Colonic mucosa (tissue), 4 donors: ENCODE measurements at places on chromosomes 3 and 15. TPM values are rescaled to one million over a fixed set of nuclear protein-coding genes. Genes with fewer than 3 reads are reported as not detected.
A peak's percentile ranks its signal among the peaks of the same experiment; 100 is the strongest.

GRCh38 chr3:190169877-190170276 is 49.2 kb upstream of the P3H2 start:
- H3K36me3 ChIP-seq = no peaks in the 10 kb centered on the region
- H3K4me1 ChIP-seq = no peaks in the 10 kb centered on the region
- no peaks in the 10 kb centered on the region for H3K27me3 ChIP-seq
- no peak for DNase-seq

- H3K27ac ChIP-seq = no peak overlapping the region
- H3K36me3 ChIP-seq = no peaks in the 10 kb centered on the region
- no peak overlapping the region for H3K4me3 ChIP-seq
- no peaks in the 10 kb centered on the region for H3K27me3 ChIP-seq
- H3K4me1 ChIP-seq = no peaks in the 10 kb centered on the region
These were observed 306.2 kb upstream of the DPPA4 start for GRCh38 chr3:109643590-109643989.

- H3K36me3 ChIP-seq = no peaks in the 10 kb centered on the region
- peak; percentile 57 for DNase-seq
- no peaks in the 10 kb centered on the region for H3K4me1 ChIP-seq
- peak within 1 kb of the TSS; percentile 29 for H3K4me3 ChIP-seq
- peak within 1 kb of the TSS; percentile 39 for H3K27ac ChIP-seq
- H3K27me3 ChIP-seq = no peaks in the 10 kb centered on the region
These were observed at the start of gene RARB for GRCh38 chr3:25427942-25428788. RARB (plus strand) TSS chr3:25428263; CDS start chr3:25428732, 469 bp downstream.

GRCh38 chr3:48464713-48465221 is 18.2 kb downstream of the ATRIP start:
- no peak for DNase-seq
- no peak overlapping the region for H3K4me3 ChIP-seq
- H3K27ac ChIP-seq = peak overlapping the region; percentile 94
- no peaks in the 10 kb centered on the region for H3K27me3 ChIP-seq

- H3K27me3 ChIP-seq = no peaks in the 10 kb centered on the region
- H3K4me3 ChIP-seq = no peak overlapping the region
- DNase-seq = no peak
- no peak overlapping the region for H3K27ac ChIP-seq
- H3K4me1 ChIP-seq = no peaks in the 10 kb centered on the region
These were observed 31.3 kb downstream of the SNRK start for GRCh38 chr3:43317461-43318316.

- H3K27me3 ChIP-seq = no peaks in the 10 kb centered on the region
- no peaks in the 10 kb centered on the region for H3K4me1 ChIP-seq
- DNase-seq = no peak
- no peaks in the 10 kb centered on the region for H3K36me3 ChIP-seq
- no peak overlapping the region for H3K27ac ChIP-seq
- no peak overlapping the region for H3K4me3 ChIP-seq
These were observed 44.4 kb upstream of the OTOL1 start for GRCh38 chr3:161452179-161452578.

GRCh38 chr3:36991923-36992805 is 767 bp downstream of the EPM2AIP1 start:
- no peaks in the 10 kb centered on the region for H3K27me3 ChIP-seq
- H3K4me3 ChIP-seq = peak overlapping the region; percentile 53
- H3K27ac ChIP-seq = peak overlapping the region; percentile 97
- no peak for DNase-seq
- H3K4me1 ChIP-seq = no peaks in the 10 kb centered on the region
- no peaks in the 10 kb centered on the region for H3K36me3 ChIP-seq

DNA sequence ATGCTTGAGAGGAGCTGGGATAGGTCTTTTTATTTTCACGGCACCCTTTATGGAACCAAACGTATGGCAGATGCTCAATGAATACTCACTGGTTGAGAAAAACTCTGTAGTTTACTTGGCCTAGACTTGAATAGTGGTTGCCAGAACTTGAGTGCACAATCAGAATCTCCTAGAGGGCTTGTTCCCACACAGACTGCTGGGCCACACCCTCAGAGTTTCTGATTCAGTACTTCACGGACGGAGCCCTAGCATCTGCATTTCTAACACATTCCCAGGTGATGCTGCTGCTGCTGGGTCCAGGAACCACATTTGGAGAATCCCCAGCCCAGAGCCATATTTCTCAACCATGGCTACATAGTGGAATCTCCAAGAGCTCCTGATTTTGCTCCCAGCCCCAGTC is 24.6 kb downstream of the CA12 start:
- H3K27ac ChIP-seq = peak overlapping the region; percentile 91
- peaks cover 5% of the 10 kb centered on the region for H3K4me1 ChIP-seq
- no peaks in the 10 kb centered on the region for H3K36me3 ChIP-seq

- no peaks in the 10 kb centered on the region for H3K4me1 ChIP-seq
- H3K27me3 ChIP-seq = no peaks in the 10 kb centered on the region
- no peak overlapping the region for H3K27ac ChIP-seq
- H3K4me3 ChIP-seq = no peak overlapping the region
- DNase-seq = no peak
These were observed 67.7 kb upstream of the CSPG5 start for GRCh38 chr3:47646362-47646761.

GRCh38 chr15:86183596-86184491 is 104.2 kb downstream of the AGBL1 start:
- H3K27me3 ChIP-seq = no peaks in the 10 kb centered on the region
- DNase-seq = no peak
- H3K36me3 ChIP-seq = no peaks in the 10 kb centered on the region
- no peak overlapping the region for H3K4me3 ChIP-seq

GRCh38 chr3:40585381-40586016 is 60.7 kb downstream of the ZNF621 start:
- H3K36me3 ChIP-seq = no peaks in the 10 kb centered on the region
- no peaks in the 10 kb centered on the region for H3K4me1 ChIP-seq
- DNase-seq = no peak
- no peak overlapping the region for H3K27ac ChIP-seq
- H3K27me3 ChIP-seq = no peaks in the 10 kb centered on the region

DNA sequence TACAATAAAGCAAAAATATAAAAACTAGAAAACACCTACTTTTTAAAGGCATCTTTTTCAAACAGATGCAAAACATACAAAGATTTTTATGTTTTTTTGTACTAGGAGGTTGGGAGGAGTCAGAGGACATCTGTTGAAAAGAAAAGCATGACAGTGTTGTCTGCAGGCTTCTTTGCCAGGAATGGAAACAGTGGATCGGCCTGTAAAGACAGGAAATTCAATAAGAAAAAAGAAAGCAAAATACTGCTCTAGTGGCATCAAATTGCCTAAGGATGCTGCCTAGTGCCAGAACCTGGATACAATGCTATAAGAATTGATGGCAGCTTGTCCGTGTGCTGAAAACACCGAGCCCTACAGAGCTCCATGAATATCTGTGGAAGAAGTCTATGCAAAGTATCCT is 69.9 kb downstream of the TBC1D5 start:
- no peaks in the 10 kb centered on the region for H3K27me3 ChIP-seq
- H3K27ac ChIP-seq = no peak overlapping the region
- H3K4me1 ChIP-seq = no peaks in the 10 kb centered on the region

- peaks cover 8% of the 10 kb centered on the region for H3K4me1 ChIP-seq
- H3K27ac ChIP-seq = peak overlapping the region; percentile 81
- no peaks in the 10 kb centered on the region for H3K36me3 ChIP-seq
- no peaks in the 10 kb centered on the region for H3K27me3 ChIP-seq
- peak; percentile 46 for DNase-seq
These were observed 1.0 kb downstream of the PRKCD start for GRCh38 chr3:53161820-53162671.

GRCh38 chr3:140753865-140754754 is 76.2 kb downstream of the TRIM42 start:
- H3K36me3 ChIP-seq = no peaks in the 10 kb centered on the region
- no peak for DNase-seq
- H3K27me3 ChIP-seq = no peaks in the 10 kb centered on the region
- no peak overlapping the region for H3K4me3 ChIP-seq

GRCh38 chr15:58918239-58918638 is 15.2 kb downstream of the SLTM start:
- no peak overlapping the region for H3K27ac ChIP-seq
- H3K4me1 ChIP-seq = no peaks in the 10 kb centered on the region
- H3K36me3 ChIP-seq = no peaks in the 10 kb centered on the region
- H3K27me3 ChIP-seq = no peaks in the 10 kb centered on the region
- H3K4me3 ChIP-seq = no peak overlapping the region

SPESP1 gene
- 5.9 TPM for total RNA-seq

LRRC31 gene
- total RNA-seq = 66.0 TPM

HTR3E gene
- 0.52 TPM for total RNA-seq

GOLGA8J gene
- total RNA-seq = 0.35 TPM

CYP19A1 gene
- total RNA-seq = not detected
